ENCODE measurements at places on chromosomes 4 and X.

- DNase-seq, result no peak
Measured at GRCh38 chr4:88674979-88675378, 22.6 kb downstream of the NAP1L5 start.

- DNase-seq, result peak; percentile 72
Measured at GRCh38 chr4:83285055-83285407, 433 bp upstream of the COQ2 start.

- no peak for DNase-seq
Measured at GRCh38 chrX:107744868-107745267, 30.7 kb downstream of the TSC22D3 start.

DNA sequence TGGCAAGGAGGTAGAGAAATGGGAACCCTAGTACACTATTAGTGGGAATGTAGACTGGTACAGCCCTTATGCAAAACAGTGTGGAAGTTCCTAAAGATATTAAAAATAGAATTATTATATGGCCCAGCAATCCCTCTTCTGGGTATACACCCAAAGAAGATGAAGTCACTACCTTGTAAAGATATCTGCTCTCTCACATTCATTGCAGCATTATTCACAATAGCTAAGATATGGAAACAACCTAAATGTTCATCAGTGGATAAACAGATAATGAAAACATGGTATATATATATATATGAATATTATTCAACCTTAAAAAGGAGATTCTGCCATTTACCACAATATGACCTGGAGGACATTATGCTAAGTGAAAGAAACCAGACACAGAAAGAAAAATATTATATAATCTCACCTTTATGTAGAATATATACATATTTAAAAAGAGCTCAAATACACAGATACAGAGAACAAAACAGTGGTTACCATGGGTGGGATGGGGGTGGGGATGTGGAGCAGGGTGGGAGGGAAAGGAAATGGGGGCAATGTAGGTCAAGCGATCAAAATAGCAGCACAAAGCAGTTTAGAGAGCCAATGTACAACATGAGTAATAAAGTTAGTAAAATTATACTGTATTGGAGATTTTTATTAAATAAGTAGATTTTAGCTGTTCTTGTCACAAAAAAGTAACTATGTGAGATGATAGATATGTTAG is 138.6 kb downstream of the SPRY1 start:
- DNase-seq, result no peak

- no peak for DNase-seq
Measured at GRCh38 chr4:177478496-177478895, 36.3 kb upstream of the AGA start.

GRCh38 chr4:87934973-87935372 is 40.5 kb upstream of the SPP1 start:
- no peak for DNase-seq

DNA sequence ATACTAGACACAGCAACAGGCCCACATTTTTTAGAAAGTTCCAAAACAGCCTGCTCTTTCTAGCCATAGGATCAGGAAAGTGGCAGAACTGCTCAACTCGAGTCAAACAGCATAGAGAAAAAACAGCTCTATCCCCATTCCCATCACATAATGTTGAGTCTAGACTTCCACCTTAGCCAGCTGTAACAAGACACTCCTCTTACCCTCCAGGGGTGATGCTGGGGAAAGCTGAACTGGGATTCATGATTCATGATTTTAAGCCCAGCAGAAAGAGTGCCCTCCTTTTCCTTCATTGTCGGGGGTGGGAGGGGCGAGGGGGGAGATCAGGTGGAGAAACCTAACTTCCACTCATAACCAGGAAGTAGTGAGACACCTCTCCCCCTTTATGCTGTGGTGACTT is 86.1 kb downstream of the CENPC start:
- no peak for DNase-seq

Data from SIG-M5 (cell line).